ENCODE measurements at places on chromosomes 7 and 10. TPM values are rescaled to one million over a fixed set of nuclear protein-coding genes. Genes with fewer than 3 reads are reported as not detected.

DNA sequence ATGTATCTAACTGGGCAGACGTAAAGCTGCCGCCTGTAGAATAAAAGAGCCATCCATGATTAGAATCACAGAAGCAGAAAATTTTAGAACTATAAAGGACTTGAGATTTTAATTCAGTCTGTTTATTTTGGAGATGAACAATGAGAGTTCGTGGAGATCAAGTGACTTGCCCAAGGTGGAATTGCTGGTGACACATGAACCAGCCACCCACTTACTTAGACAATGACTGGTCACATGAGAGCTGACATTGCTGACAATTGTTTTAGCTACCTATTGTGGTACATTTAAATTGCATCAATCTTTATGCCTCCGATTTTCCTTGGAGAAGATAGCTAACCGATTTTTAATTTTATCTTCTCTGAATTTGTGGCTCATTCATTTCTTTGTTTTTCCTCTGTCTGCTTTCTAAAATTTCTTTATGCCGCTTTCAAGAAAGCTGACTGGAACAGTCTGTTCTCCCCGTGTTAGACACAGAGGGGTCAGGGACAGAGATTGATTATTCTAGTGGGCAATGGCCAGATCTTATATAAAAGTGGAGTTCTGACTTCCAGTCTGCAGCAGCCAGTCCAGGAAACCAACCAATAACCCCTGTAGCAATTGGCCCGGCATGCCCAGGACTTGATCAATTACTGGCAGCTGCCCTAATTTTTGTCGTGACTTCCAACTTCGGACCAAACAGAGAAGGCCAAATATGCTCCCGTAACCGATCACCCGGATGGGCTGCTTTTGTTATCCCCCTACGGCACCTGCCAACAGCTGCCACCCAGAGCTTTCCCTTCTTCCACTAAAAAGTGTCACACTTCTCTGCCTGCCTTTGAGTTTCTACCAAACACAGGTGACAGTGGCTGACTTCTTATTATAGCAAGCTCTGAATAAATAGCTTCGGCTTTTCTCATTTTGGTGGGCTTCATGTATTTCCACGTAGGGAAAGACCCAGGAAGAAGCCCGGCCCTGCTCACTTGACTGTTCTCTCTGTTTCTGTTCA, 241.6 kb downstream of the CAMK1D start:
- no peak for DNase-seq

The TMEM196 gene
- total RNA-seq, result not detected

DNA sequence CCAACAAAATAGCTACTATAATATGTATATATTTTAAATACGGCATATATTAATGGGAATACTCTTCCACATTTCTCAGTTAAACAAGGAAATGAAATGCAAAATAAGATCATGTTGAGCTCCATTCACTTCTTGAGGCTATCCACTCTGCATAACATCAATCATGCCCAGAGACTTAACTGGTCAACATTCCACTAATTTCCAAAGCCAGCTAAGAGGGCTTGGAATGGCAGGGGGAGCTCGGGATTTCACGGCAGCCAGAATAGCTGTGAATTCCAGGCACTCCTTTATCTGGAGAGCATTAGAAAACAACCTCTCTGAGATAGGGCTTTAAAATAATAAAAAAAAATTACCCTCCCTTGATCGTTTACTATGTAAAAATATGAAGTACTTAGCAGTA, 194.9 kb upstream of the CDCA7L start:
- DNase-seq, result no peak

GRCh38 chr7:41586931-41587640, 115.8 kb downstream of the INHBA start:
- no peak for DNase-seq

The GHITM gene
- 218 TPM for total RNA-seq

GRCh38 chr7:105890290-105890997, 14.0 kb upstream of the ATXN7L1 start:
- DNase-seq, result peak; percentile 73

DNA sequence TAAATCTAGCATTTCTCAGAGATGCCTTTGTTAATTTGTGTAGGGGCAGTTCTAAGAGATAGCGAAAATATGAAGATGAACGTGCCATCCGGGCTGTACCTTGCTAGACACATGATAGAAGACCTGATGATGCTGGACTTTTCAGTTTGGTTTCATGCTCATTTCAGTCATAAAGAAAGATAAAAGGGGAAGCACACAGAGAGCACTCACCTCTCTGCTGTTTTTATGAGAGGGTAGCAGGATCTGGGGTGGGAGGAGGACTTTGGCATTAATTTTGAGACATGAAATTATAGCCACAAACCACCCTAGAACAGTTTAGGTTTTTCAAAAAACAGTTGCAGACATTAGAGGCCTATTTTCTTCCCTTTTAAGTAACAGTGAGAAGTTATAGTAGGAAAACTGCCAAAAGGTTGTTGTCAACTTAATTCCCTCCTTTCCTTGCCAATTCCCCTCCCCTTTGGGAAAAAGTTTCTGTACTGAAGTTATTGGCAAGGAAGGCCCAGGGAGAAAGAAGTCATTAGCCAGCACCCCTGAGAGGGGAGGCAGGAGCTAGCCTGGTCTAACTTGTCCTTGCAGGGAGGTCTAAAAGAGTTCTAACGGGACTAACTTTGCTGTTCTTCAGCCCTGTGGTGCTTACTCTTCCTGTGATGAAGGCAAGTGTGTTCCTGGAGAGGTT, 2.6 kb downstream of the ST7 start:
- DNase-seq, result peak; percentile 29

All from M059J (cell line).